Stimulated activated CD4-positive, alpha-beta T cell treated with anti-CD3 and anti-CD28 coated beads, Interleukin-4, amount 100 ng/mL, for 1 hour (primary cell): ENCODE measurements at places on chromosomes 6 and 20.

DNA sequence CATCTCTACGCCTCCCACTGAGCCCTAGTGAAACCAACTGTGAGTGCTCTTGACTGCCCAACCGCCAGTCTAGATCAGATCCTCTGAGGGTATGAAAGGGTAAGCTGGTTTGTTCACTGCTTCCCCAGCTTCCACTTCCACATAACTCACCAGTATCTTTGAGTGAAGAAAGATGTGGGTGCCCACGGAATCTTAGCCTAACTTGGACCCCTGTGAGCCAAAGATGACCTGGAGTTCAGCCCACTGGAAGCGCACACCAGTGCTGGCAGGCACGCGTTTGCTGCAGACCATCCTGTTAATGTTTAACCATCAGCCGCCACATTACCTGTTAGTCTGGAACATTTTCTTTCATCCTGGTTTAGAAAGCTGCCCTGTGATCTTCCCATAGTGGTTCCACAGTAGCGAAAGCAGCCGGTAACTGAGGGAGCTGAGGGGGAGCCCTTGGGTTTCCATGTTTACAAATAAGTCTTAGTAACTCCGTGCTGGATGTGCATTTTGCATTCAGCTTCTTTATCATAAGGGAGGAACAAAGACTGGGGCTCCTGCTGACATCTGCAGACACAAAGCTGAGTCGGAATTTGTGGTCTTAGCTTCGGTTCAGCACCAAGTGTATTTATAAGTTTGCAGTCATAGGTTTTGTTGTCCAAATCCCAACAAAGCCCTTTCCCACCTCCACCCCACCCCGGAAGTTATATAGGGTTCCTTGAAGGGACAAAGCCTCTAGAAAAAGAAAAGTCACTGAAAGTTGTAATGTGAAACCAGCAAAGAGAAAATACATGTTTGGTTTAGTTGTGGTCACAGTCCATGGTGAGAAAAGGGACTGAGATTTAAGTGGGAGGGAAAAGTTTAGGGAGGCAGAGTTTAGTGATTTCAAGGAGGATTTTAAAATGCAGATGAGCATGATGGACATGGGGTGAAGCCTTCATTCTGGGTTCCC lies 71.0 kb downstream of the SSR1 start:
- no peak for DNase-seq

DNA sequence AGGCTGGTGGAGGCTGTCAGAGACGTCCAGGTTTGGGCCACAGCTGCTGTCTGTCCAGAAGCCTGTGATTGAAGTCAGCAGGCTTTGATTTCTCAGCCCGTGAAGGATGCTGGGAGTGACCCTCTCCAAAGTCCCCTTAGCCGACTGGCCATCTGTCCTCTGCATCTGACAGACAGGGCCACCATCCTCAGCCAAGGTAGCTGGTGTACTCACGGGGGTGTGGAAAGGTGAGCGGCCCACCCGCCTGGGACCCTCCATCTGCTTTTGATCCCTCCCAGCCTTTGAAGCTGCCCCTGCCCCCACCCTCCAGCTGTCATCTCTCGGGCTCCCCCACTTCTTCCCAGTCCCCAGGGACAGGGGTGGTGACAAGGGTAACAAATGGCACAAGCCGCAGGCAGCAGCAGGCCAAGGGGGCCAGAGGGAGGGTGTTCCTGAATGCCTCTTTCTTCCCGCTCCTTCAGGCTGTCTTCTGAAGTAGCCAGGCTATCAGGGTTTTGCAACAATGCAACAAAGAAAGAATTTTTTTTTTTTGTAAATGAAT lies 84.4 kb downstream of the EYA2 start:
- no peak for DNase-seq

- no peak for DNase-seq
Observed at GRCh38 chr20:8780915-8781314, 288.0 kb upstream of the PLCB4 start.

- no peak for DNase-seq
Observed at GRCh38 chr6:146363838-146364607, 179.6 kb upstream of the RAB32 start.

GRCh38 chr6:17580518-17581048 lies 19.5 kb upstream of the FAM8A1 start:
- DNase-seq = peak; percentile 45

DNA sequence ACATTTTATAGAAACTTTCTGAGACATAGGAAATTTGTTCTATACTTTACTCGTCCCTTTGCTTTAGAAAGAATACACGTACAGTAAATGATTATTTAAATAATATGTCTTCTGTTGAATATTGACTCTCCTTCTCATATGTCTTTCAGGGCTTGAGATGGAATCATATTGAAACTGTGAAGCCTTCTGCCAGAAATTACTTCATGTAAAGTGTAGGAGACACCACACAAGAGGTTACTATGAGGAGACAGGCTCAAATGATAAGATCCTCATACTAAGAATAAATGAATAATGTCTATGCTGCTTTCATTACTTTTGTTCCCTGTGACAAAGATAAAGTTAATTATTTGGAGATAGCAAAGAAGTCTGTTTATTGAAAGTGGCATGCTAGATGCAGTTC lies 1240.3 kb upstream of the MAP3K7 start:
- no peak for DNase-seq

GRCh38 chr6:67883500-67884366 lies 751.3 kb upstream of the ADGRB3 start:
- DNase-seq = no peak

GRCh38 chr6:8481727-8482126 lies 46.4 kb upstream of the SLC35B3 start:
- no peak for DNase-seq

- no peak for DNase-seq
Observed at GRCh38 chr6:79610306-79611009, 20.7 kb upstream of the SH3BGRL2 start.

GRCh38 chr6:103783329-103783728 lies 1076.4 kb downstream of the HACE1 start:
- DNase-seq = no peak

DNA sequence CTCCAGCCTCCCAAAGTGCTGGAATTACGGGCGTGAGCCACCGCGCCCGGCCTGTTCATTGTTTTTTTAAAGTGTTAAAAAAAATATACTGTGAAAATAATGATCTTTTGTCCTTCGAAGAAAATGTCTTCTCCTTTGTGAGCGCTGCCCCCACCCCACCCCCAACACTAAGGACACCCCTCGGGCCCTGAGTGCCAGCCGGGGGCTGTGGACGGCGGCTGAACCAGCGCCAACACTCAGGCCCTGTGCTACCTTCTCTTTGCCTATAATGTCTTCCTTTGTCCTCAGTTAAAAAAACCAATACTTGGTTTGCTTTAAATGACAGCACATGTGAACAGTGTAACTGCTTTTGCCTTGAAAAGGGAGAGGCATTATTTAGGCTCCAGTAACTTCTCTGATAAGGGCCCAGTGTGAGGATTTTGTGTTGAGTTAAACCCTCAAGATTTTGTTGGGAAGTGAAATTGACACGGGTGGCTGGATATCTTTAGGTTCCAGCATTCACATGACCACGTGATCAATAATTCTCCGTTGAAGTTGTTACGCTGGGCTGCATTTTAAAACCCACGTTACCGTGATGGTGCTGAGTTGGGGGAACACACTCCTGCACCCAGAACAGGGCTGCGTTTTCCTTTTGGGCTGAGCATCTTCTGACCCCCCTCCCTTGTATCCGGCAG lies 9.5 kb upstream of the ADRM1 start:
- no peak for DNase-seq

- DNase-seq = no peak
Observed at GRCh38 chr20:10336959-10337729, 96.9 kb downstream of the MKKS start.

DNA sequence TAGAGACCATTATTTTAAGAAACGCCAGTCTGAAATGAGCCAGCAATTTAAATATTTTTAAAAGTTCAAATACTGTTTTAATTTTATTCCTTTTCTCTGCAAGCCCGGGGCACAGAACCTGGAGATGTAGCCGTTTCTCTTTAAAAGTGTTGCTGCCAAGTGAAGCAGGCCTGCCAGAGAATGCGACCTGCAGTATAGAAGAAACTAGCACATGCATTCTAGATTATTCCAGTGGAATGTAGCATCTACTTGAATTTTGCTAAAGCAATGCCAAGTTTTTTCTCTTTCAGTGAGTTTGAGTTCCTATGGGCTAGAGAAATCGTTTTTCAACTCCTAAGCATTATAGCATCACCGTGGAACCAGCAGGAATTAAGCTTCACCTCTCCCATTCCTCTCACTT lies 101.3 kb downstream of the QRSL1 start:
- DNase-seq = no peak

GRCh38 chr20:40991181-40991889 lies 37.3 kb upstream of the TOP1 start:
- no peak for DNase-seq

- no peak for DNase-seq
Observed at GRCh38 chr20:19652591-19653026, 105.4 kb upstream of the RIN2 start.

DNA sequence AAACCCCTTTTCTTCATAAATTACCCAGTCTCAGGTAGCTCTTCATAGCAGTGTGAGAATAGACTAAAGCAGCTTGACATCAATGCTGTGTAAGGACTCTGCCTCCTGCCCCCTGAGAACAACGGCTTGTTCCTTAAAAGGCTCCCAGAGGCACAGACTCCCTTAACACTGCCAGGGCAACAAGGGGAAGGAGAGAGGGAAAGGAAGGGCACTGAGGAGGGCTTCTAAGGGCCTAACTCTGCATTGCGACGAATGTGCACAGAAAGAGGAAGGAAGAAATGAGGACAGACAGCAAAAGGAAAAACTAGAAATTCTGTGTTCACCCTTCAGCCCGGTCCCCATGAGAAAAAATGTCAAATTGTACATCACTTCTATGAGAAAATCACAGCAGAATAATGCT lies 74.0 kb downstream of the AGPAT4 start:
- no peak for DNase-seq

- no peak for DNase-seq
Observed at GRCh38 chr6:149694921-149695320, 23.0 kb downstream of the LATS1 start.

DNA sequence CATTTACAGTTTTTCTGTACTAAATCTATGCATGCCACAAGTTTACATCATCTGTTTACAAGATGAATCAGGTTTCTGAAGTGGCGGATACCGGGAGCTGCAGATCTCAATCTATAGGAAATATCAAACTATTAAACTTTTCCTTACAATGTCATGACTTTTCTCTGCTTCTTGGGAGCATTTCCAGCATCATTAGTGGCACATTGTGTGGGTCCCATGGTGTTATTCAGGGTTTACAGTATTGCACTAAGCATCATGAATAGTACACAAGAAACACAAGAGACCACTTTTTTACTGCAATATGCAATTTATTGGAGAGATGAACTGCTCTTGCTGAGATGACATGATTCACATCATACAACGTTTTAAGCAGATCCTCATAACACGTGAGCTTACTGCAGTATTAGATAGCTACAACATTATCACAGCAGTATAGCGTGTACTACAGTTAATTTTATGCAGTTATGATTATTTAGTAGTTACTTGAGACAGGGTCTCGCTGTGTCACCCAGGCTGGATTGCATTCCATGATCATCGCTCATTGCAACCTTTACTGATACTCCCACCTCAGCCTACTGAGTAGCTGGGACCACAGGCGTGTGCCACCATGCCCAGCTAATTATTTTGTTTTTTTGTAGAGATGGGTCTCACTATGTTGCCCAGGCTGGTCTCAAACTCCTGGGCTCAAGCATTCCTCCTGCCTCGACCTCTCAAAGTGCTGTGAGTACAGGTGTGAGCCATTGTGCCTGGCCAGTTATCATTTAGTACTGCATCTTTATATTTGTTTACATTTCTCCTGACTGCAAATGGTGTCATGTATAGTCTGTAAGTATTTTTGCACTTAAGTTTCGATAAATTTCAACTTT lies 18.4 kb downstream of the BLTP3A start:
- no peak for DNase-seq

- no peak for DNase-seq
Observed at GRCh38 chr20:46893877-46894578, 615 bp upstream of the EYA2 start.

- DNase-seq = no peak
Observed at GRCh38 chr6:121651420-121651819, 216.0 kb downstream of the GJA1 start.

- DNase-seq = no peak
Observed at GRCh38 chr20:41715526-41715925, 97.3 kb upstream of the CHD6 start.

- DNase-seq = peak; percentile 23
Observed at GRCh38 chr6:129370268-129370916, 339.6 kb downstream of the ARHGAP18 start.

DNA sequence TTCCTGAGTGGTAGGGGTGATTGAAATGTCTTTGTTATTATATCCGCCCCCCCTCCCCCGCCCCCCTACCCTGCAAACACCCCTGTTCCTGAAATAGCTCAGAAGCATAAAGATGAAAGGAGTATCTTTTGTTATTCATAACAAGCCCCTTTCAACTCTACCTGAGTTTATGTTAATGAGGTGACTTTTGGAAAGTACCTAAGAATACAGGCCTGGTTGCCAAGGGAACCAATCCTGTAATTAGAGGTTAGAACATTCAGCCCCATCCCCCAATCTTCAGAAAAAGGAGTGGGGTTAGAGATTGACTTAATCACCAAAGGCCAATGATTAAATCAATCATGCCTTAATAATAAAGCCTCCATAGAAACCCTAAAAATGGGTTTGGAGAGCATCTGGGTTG lies 979.2 kb upstream of the GJE1 start:
- DNase-seq = no peak

DNA sequence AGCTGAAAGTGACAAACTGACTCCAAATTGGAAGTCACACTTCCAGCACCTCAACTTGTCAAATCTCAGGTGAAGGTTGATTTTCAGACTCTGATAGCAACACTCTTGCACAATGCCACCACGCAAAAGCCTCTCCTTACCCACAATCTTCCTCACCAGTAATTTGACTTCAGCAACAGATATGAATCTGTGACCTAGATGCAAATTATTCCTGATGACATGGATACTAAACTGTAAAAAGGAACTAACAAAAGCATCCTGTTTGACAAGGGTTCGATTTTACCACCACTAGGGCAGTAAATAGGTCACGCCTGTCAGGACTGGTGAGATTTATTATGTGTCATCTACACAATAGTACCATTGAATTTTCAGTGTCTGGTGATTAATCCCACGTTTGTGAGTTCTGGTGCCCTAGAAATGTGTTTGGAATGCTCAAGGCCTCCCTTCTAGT lies 134.4 kb upstream of the COL21A1 start:
- DNase-seq = no peak

DNA sequence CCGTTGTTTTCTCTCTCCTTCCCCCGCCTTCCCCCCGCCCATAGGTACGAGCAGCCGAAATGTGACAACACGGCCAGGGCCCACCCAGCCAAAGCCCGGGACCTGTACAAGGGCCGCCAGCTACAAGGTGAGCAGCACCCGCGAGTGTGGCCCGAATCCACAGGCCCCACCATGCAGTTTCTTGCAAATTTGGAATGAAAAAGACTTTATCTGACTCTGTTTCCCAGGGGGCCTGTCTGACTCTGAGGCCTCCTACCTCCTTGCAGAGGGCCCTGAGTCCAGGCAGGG lies 167.1 kb downstream of the SMOC2 start:
- DNase-seq = no peak

GRCh38 chr20:41387444-41387851 lies 20.8 kb upstream of the EMILIN3 start:
- no peak for DNase-seq
